Mesothelial cell of epicardium (in vitro differentiated cells): ENCODE measurements at places on chromosomes 2 and 18.

DNA sequence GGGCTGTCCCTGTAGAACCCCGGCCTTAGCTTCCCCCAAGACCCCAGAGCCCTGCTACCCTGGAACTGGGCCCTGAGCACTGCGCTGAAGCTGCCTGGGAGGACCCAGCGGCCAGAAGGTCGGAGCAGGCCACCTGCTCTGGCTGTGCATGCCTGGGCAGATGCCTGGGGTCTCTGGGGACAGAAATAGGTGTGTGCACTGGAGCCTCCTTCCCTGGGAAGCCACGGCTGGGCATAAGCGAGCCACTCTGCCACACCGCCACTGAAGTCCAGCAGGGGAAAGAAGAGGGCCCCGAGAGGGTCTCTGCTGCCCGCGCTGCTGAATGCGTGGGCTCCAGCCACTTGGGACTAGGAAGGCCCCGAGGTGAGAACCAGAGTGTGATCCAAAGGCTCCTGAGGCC, 6.7 kb downstream of the GBX2 start:
- DNase-seq: no peak

GRCh38 chr2:51844596-51844995, 812.7 kb upstream of the NRXN1 start:
- no peak for DNase-seq

- no peak for DNase-seq
Measured at GRCh38 chr2:14255135-14255820, 377.2 kb upstream of the LRATD1 start.

- no peak for DNase-seq
Measured at GRCh38 chr2:233409286-233409991, 55.1 kb downstream of the DGKD start.

DNA sequence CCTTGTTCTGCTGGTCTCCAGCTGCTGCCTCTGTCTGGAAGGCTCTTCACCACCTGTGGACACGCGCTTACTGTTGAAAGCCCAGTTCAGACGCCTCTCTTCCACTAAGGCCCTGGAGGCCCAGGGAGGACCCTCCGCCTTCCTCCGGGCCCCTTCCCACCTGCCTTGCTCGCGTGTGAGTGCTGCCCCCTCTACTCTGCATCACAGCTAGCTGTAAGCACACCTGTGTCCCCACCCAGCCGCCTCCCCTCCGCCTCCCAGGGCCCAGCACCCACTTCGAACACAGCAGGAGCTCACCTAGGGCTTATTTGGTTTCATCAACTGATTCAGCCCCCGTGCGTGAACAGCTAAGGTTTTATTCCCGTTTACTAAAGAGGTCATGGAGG, 49.7 kb downstream of the KCNF1 start:
- DNase-seq: no peak

- no peak for DNase-seq
Measured at GRCh38 chr2:99543247-99543646, 53.4 kb upstream of the REV1 start.

- DNase-seq: no peak
Measured at GRCh38 chr2:219875036-219875435, 247.6 kb downstream of the SLC4A3 start.

GRCh38 chr2:207255565-207256470, 90.1 kb upstream of the KLF7 start:
- no peak for DNase-seq

DNA sequence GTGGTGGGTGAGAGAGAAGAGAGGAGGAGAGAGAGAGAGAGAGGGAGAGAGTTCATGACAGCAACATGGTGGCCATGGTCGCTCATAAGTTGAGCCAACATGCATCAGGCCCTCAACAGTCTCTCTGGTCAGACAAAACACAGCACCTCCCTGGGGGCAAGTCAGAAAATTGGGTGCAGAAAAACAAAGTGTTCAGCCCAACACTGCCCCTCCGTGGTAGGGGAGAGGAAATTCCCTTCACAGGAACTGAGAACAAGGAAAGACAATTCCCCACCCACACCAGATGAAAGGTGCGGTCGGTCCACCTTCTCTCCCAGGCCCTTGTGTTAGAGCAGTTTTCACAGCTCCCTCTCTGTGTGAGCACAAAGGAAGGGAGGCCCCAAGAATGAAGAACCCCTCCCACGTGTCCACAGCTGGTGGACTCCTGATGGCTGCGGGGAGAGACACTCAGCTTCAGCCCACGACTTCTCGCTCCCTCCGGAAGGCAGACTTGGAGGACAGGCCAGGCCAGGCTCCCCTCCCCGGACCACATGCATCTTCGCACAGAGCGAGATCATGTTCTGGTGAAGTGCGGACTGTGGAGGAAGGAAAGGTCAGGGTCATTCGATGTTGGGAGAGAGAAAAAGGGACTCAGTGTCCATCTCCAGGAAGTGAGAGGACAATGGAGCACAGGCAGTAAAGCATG, 181.7 kb downstream of the ANAPC1 start:
- no peak for DNase-seq

GRCh38 chr2:24915175-24915574, 4.9 kb downstream of the ADCY3 start:
- DNase-seq: no peak

GRCh38 chr18:44723411-44723810, 42.7 kb downstream of the SETBP1 start:
- DNase-seq: no peak

DNA sequence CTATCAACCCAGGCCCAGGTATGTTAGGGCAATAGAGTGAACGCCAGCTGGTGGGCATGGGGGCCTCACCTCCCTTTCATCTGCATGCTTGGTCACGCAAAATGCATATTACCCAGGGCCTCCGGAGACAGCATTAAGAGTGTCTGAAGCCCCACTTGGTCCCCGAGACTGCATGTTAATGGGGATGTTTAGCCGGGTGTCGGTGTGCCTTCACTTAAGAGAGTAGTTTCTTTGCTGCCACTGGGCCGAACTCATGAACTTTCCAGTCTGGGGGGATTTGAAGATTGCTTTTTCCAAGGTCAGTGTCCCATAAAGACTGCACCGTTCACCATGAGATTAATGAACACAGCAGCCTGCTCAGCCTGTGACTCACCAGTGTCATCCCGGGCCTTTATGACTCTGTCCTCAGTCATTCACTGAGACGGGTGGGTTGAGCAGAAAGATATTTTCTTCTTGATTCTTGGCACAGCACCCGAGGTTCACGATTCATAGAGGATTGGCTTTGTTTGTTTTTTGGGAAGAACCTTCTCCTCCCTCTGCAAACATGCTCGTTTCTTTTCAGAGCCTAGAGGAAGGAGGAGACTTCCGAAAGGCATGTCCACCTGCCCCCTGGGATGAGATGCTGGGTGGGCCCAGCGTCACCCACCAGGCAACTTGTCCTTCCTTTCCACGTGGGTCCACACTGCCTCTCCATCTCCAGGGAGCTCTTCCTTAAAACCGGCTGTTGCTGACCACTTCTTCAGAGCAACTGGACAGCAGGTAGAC, 199.1 kb downstream of the GLI2 start:
- DNase-seq: no peak

- no peak for DNase-seq
Measured at GRCh38 chr2:150679456-150680120, 192.1 kb upstream of the RND3 start.

DNA sequence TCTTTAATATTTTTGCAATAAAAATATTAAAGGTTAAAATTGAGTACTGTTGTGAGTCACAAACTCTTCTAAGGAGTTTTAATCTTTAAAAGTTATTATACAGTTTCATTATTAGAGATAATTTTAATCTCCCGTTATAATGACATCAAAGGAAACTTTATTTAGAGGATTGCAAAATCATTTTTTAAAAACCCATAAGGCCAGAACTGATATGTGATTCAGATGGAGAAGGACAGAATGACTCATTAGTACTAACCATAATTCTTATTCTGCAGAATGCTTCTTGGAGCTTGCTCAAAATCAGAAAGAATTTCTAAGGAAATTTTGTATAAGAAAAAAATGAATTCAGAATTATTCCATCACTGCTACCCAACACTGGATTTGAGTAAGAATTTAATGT, 12.5 kb upstream of the HNRNPLL start:
- no peak for DNase-seq

DNA sequence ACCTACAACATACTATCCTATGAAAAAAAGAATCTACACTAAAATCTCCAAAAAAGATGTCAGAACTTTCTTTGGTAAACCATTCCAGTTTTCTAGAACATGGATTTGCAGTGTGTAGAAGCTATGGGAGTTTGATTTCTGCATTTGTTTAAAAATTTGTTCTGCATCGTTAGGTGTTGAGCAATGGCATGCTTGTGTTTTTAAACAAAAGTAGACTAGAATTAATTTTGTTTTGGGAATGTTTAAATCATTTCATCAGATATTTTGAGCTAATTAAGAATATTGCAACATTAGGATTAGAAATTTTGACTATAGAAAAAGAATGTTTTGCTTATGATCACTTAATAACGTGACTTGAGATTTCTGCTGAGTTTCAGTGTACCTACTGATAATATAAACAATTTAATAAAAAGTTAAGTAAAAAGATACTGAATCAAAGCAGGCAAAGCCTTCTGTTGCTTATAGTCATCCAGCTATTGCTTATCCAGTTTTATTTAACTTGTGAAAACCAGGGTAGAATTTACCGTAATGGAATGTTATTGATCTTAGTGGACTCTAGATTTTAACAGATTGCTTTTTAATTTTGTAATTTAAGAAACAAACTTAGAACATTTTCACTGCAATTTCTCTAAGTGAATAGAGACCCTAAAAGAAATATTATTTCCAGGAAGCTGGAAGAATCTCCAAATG, 7.2 kb upstream of the TMEM182 start:
- DNase-seq: no peak

GRCh38 chr2:233075966-233076339, 15.8 kb downstream of the INPP5D start:
- no peak for DNase-seq

- DNase-seq: no peak
Measured at GRCh38 chr2:101398116-101398821, 11.0 kb upstream of the CREG2 start.

GRCh38 chr18:40055262-40055661, 1899.8 kb upstream of the PIK3C3 start:
- DNase-seq: no peak

GRCh38 chr2:170298861-170299429, 121.0 kb downstream of the MYO3B start:
- DNase-seq: no peak

- no peak for DNase-seq
Measured at GRCh38 chr2:204265681-204266181, 279.5 kb upstream of the PARD3B start.

GRCh38 chr18:3058328-3059191, 45.6 kb upstream of the LPIN2 start:
- DNase-seq: no peak

- DNase-seq: no peak
Measured at GRCh38 chr18:7084080-7085065, 33.2 kb downstream of the LAMA1 start.

DNA sequence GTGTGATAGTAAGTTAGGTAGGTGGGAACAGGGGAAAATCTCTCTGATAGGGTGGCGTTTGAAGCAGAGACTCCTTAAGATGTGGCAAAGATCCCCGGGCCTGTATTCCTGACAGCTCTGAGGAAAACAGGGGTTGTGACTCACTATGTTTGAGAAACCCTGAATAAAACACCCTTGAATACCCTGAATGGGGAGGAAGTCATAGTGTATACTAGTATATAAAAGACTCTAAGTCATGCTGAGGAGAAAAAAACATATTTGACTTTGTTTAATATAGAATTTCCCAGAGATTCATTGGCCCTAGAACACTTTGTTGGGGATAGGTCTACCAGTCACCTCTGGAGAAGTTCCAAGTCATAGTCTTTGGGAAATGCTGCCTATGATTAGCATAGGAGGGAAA, 590.9 kb downstream of the IRS1 start:
- no peak for DNase-seq

- no peak for DNase-seq
Measured at GRCh38 chr2:31940920-31941319, 69.9 kb downstream of the MEMO1 start.

GRCh38 chr2:71609958-71610357, 156.6 kb downstream of the DYSF start:
- DNase-seq: no peak

- DNase-seq: no peak
Measured at GRCh38 chr2:232628466-232629128, 4.8 kb upstream of the EFHD1 start.

GRCh38 chr18:48278081-48278480, 131.1 kb downstream of the ZBTB7C start:
- DNase-seq: no peak

DNA sequence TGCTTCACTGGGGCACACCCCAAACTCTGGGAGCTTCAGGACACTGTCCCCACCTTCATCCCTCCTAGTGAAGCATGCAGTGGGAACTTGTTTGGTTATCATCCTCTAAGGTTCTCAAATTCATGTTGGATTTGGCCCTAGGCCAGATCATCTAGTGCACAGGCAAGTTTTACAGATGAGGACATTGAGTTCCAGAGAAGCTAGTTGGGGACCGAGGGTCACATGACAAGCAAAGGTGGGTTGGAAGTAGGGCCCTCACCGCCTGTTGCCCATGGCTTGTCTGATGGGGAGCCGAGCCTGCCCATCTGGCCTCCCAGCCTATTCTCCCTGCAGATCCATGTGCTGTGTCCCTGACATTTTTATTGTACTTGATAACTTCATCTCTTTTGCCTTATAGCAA, 2.8 kb downstream of the PRKCE start:
- no peak for DNase-seq

DNA sequence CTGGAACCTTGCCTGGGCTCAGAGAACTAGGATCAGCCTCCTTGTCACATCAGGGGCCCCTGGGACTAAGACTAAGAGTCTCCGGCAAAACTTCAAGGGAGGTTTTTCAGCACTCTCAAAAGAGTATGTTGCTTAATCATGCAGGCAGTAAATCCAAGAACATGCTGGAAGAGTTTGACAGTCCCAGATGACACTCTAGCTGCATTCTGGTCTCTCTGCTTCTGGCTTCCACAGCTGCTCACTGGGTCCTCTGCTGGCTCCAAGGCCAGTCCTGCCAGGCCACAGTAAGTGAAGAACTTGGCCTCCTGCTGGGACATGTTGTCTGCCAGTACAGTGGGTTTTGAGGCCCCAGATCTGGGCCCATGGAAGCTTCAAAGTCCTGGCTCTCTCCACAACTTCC, 45.2 kb upstream of the IL1RL1 start:
- DNase-seq: no peak

DNA sequence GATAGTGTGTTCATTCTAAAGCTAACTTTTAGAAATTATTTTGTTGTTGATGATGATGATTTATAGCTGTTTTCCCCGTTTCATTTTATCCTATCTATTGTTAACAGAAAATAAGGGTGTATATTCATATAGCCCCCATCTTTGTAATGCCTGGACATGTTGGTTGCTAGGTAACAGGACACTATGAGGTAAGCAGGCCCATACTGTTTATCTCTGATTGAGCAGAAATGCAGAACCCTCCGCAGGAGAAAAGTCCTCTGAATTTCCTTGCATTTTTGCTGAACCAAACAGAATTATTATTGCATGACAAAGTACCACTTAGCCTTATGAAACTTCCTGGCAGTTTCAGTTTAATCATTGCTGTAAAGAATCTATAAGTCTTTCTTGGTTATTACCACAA, 339.4 kb downstream of the DCC start:
- no peak for DNase-seq

GRCh38 chr2:192230889-192231453, 36.2 kb upstream of the TMEFF2 start:
- DNase-seq: no peak

- DNase-seq: no peak
Measured at GRCh38 chr2:27569398-27569797, 13.4 kb upstream of the ZNF512 start.

GRCh38 chr2:126776692-126777619, 121.0 kb downstream of the GYPC start:
- peak; percentile 68 for DNase-seq
